ENCODE measurements at places on chromosomes 7 and 10.

GRCh38 chr7:144575456-144575855, 172.0 kb upstream of the NOBOX start:
- DNase-seq: no peak

GRCh38 chr10:114541081-114541796, 116.8 kb downstream of the ABLIM1 start:
- DNase-seq: no peak

DNA sequence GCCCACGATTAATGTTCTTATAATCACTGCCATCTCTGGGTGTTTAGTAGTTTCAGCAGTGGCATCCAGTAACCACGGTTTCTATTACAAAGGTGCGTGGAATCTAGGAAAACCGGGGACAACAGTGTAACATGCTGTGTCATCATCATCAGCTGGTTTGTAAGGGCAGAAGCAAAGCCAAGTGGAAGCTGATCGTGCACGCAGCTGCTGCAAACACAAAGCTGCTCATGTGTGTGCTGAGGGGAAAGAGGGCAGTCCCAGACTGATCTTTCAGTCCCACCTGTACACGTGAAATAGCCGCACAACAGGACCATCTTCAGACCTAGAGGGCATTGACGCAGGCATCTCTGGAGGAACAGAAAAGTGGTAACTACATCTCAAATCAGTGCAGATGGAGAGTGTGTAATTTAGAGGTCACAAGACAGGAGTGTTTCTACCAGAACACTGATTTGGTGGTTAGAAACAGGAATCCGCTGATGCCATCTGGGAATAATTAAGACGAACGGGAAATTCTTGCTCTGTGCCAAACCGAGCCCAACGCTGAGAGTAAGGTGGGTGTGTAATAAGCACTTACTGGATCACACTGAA, 13.4 kb downstream of the ANKRD16 start:
- no peak for DNase-seq

GRCh38 chr7:114919587-114919986, 2.3 kb upstream of the MDFIC start:
- DNase-seq: no peak

- DNase-seq: no peak
Observed at GRCh38 chr7:133299676-133300075, 46.8 kb downstream of the EXOC4 start.

DNA sequence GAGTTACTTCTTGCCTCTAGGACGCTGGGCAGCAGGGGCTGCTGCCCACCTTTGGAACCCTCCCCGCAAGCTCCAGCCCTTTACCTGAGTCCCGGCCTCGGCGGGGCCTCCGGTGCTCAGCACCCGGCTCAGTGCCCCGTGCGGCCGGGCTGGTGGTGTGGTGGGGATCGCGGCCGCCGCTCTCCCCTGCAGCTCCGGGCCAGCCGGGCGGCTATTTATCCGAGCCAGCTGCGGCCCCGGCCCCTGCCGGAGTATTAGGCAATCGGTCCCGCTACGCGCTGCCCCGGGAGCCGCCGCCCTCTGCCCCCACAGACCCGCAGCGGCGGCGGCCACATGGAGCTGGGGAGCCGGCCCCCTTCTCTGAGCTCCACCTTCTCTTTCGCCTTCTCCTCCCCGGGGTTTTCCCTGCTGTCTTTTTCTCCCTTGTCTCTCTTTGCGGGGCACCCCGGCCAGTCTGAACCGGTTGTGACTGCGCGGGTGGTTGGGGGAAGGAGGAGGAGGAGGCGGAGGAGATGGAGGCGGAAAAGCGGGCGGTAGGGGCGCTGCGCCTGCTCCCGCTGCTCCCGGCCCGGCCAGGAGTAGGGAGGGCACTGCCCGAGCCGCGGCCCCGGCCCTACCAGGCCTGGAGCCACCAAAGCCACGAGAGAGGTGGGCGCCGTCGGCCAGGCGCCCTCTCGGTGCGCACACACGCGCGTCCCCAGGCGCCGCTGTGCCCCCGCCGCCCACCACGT, at the start of gene SLC16A9:
SLC16A9 (minus strand) TSS at position 456 of the 731 bp plus-strand sequence. CDS start 25,559 bp downstream, outside the sequence.
- peak; percentile 60 for DNase-seq

DNA sequence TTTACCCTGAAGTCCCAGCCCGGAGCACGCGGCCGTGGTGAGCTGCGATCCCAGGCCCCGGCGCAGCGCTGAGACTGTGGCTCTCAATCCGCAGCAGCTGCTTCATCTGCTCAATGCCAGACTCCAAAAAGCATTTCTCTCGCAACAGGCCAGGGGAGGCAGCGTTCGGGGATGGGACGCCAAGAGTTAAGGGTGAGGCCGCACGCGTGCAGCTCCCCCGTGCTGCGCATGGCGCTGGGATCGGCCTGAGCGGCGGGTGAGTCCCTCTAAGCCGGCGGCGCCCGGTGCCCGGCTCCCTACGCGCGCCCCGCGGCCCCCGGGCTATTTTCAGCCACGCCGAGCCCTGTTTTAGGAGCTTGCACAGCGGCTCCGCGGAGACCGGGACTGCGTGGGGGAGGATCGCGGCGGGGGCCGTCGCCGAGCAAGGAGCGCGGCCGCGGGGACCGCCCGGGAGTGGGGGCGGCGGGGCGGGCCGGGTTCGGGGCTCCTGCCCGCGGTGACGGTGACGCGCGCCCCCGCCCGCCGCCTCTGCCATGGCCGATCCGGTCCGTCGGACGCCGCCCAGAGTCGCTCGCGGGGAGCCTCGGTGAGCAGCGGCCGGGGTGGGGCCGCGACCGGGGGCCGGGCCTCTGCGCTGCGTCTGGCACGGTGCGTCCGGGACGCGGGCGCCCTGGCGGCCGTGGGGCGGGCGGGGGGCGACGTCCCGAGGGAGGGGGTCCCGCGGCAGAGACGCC, 29.4 kb upstream of the JAKMIP3 start:
- DNase-seq: no peak

- no peak for DNase-seq
Observed at GRCh38 chr7:77812290-77812685, 13.7 kb downstream of the PHTF2 start.

- no peak for DNase-seq
Observed at GRCh38 chr7:67593794-67594193, 597.2 kb downstream of the TYW1 start.

GRCh38 chr7:92987538-92987937, 130.2 kb downstream of the SAMD9 start:
- no peak for DNase-seq

GRCh38 chr7:33554576-33554975, 350.8 kb upstream of the BMPER start:
- no peak for DNase-seq

DNA sequence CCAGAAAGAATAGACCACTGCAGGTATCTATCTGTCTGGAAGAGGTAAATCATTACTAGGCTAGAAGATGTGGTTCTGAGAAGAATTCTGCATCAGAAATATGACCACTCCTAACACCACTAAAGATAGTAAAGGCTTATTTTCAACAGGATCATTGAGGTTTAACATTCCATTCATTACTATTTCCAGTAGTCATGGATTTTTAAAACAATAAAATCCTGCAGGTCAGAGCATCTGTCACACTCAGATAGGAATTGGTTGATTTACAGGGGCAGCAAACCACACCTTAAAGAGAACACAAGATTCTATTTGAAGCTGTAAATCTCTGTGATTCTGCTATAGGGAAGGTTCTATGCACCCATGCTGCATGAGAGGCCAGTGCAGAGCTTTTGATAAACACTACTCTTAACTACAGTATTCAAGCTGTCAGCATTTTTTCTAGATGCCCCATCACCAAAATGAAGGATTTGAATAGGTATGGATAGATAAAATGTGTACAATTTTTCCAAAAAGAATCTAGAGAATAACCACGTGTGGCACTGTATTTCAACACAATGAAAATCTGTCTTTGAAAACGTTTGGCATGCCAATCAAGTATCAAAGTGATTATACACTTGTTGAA, 14.6 kb downstream of the LRRC17 start:
- DNase-seq: no peak

Measured in erythroblast (primary cell).